ENCODE measurements at places on chromosomes 7 and 10. TPM values are rescaled to one million over a fixed set of nuclear protein-coding genes. Genes with fewer than 3 reads are reported as not detected.
A peak's percentile ranks its signal among the peaks of the same experiment; 100 is the strongest.

The PTN gene
- 23.0 TPM for polyA plus RNA-seq

The TEX36 gene
- not detected for polyA plus RNA-seq

DNA sequence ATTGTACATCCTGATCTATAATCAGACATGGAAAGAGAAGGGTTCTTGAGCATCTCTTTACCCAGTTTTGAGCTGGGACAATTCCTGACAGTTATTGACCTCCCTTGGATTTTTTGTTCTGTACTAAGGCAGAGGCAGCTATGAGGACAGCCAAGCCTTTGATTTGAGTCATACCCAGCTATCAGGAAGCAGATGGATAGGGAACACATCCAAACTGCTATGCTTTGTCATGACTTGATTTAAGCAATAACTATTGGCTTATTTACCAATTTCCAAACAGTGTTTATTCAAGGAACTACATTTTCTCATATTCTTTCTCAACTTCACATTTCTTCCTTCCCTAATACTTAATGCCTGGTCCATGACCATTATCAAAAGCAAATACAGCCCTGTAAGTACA, 396.4 kb upstream of the STEAP1 start:
- DNase-seq: no peak

The VSTM4 gene
- polyA plus RNA-seq: 6.1 TPM

The PWWP2B gene
- polyA plus RNA-seq: 11.9 TPM

The SLC29A4 gene
- 5.3 TPM for polyA plus RNA-seq

DNA sequence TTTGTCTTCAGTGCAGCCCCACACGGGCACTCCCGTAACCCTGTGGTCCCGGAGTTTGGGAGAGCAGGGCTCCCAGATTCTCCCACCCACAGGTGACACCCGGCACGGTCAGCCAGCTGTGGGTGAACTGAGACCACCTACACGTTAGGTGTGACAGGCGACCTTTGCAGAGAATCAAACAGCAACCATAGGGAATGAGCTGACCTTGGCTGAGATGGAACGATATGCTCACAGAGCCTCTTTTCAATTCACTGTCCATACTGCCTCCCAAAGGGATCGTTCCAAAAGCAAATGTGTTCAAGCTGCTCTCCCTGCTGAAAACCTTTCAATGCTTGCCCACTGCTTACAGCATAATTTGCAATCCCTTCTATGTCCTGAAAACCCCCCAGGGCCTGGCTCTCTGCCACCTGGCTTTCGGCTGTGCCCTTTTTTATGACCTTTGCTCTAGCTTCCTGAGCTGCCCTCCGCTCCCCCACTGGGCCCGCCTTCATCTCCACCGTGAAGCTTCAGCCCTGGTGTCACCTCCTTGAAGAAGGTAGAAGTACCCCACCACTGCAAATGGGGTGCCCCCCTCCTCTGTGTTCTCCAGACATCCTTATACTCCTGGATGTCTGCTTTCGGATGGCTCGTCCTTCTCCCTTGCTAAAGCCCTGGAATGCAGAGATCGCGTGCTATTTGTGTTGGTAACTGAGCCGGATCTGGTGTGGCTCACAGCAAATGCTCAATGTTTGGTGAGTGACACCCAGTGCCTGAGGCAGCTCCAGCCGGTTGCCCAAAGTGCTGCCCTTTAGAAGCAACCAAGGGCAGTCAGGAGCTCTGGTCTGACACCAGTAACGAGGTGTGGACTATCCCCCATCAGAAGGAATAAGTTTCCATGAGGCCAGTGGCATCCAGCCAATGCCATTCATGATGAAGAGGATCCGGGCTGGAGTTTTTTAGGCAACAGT, 90.4 kb downstream of the KIAA1549 start:
- no peak for DNase-seq

DNA sequence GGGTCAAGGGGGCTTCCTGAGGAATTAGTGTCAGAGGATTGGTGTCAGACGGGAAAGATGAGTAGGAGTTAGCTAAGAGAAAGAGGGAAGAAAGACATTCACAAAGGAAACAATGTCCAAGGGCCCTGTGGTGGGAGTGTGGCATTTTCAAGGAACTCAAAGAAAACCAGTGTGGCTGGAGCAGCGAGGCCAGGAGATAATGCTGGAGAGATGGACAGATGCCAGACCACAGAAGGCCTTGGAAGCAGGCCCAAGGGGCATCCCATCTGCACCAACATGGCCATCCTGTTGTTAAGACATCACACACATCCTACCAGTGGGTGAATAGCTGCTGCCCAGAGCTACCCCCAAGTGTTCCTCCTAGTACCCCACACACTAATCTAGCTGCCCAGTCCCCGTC, 36.1 kb upstream of the CUL1 start:
- DNase-seq: no peak

The AKR1C8 gene
- not detected for polyA plus RNA-seq

GRCh38 chr10:119545310-119545709, 2.8 kb upstream of the RGS10 start:
- no peak for DNase-seq

DNA sequence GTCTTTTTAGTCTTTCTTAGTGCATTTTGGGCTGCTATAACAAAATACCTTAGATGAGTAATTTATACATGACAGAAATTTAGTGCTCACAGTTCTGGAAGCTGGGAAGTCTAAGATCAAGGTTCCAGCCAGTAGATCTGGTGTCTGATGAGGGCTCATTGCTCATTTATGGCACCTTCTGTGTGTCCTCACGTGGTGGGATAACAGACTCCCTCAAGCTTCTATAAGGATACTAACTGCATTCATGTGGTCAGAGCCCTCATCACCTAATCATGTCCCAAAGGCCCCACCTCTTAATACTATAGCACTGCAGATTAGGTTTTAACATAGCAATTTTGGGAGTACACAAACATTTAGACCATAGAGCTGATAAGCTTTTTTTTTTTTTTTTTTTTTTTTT, 80.4 kb downstream of the ZNRF2 start:
- DNase-seq: no peak

DNA sequence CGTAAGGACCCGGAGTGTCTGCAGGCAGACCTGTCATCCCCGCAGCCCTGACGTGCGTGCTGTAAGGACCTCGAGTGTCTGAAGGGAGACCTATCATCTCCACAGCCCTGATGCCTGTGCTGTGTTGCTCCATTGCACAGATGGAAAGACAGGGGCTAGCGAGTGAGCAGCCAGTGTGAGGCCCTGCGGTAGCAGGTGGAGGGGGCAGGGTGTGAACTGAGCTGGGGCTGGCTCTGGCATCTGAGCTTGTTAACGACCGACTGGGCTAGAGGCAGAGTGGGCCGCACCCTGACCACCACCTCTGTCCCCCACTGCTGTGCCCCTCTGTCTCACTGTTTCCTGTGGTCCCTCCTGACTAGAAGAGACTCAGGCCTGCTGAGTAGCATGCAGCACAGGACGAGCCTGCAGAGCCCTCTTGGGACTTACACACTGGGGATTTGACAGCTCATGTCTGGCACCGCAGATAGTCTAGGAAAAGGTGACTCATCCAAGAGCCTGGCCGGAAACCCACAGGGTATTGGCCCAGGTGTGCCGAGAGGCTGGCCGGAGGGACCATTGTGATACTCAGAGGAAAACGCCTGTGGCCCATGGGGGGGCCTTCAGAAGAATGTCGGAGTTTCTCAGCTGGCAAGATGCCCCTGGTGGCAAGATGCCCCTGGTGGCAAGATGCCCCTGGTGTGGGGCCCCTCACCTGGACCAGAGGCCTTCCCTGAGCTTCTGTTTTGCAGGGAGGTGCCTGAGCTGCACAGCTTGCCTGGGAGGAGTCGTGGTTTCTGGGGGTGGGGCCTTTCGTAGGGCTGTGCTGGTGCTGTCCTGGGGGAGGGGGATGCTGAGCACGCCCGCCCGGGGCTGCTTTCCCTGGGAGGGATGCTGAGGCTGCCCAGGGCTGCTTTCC, 34.3 kb downstream of the INPP5A start:
- peak; percentile 64 for DNase-seq

The SHTN1 gene
- polyA plus RNA-seq: 3.0 TPM

The OR6V1 gene
- polyA plus RNA-seq: not detected

GRCh38 chr7:95476072-95476847, 9.5 kb upstream of the ASB4 start:
- no peak for DNase-seq

The ACTR3C gene
- 3.5 TPM for polyA plus RNA-seq

The LBX1 gene
- polyA plus RNA-seq: not detected

- DNase-seq: no peak
Measured at GRCh38 chr10:86447432-86447831, 74.2 kb downstream of the WAPL start.

- DNase-seq: peak; percentile 71
Measured at GRCh38 chr10:89347701-89348457, 20.1 kb downstream of the IFIT3 start.

DNA sequence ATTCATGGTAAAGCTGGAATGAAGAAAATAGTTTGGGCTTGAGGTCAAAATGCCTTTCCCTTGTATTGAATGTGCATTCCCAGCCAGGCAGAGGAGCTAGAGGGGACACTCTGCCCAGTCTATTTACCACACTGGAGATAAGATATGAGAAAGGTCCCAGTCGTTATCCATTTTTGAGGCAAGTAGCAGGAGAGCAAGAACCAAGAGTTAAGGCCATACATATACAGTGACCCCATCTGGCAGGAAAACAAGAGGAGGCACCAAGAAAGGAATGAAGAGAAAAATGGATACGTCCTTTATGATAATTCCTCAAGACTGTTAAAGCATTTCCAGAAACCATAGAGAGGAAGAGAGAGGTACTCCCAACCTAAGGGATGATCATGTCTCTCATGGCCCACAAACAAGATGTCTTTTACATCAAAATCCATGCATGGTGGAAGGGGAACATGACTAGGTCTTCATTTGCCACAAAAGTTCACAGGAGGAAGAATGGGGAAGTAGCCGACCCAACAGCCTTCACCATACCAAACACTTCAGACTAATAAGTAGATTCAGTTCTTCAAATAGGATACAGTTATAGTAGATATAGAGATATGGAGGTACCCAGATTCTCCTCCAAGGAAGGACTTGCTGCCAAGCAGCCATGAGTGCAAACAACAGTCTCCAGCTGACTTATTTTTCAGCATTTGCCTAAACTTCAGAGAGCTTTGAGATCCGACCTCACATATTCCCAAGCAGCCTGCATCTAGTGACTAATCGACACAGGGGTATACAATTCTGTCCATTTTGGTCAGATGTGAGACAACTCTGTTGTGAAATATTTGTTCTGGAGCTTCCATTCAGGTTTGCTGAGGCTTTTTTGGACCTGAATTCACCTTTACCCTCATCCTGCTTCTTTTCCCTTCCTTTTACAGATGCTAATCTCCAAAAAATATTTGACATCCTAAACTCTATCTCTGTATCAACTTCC, 61.1 kb upstream of the CCDC71L start:
- DNase-seq: no peak

The ANKRD61 gene
- 0.13 TPM for polyA plus RNA-seq

DNA sequence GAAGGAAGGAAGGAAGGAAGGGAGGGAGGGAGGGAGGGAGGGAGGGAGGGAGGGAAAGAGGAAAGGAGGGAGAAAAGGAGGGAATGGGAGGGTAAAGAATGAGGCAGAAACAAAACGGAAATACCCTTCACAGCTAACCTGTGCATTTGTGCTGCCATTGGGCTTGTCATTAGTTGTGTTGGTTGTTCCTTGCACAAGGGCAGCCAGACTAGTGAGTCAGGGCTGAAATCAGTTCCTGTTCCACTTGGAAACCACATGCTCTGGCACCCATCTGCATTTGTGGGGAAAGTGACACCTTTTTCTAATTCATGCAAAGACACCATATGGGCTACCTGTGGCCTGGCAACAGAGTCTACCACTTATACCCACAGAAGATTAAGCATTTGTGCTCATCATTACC, 1004.0 kb upstream of the C7orf33 start:
- DNase-seq: no peak

DNA sequence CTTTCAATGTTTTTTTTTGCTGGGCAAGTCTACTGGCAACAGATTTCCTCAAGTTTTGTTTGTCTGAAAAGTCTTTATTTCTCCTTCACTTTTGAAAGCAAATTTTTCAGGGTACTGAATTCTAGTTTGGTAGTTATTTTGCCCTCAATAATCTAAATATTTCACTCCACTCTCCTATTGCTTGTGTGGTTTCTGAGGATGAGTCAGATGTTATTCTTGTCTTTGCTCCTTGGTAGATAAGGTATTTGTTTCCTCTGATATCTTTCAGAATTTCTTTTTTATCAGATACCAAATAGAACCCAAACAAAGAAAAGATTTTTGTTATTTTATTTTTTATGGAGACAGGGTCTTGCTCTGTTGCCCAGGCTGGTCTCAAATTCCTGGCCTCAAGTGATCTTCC, 99.2 kb upstream of the MALRD1 start:
- no peak for DNase-seq

GRCh38 chr10:114412907-114413797, 8.8 kb upstream of the AFAP1L2 start:
- peak; percentile 59 for DNase-seq

DNA sequence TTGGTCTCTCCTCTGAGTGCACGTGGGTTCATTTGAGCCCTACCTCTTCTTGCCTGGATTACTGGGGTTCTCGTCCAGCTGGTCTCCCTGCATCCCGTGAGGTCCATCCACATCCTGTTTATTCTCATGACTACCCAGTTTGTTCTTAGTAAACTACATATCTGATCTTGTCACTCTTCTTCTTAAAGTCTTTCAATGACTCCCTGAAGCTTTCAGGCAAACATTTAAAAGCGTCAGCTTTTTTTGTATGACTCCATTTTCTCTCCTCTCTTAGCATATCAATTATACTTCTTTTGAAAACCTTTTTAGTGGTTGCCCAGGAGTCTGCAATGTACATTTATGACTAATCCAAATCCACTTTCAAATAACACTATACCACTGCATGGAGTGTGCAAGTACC, 7.5 kb downstream of the SFXN2 start:
- DNase-seq: no peak

The NKX2-3 gene
- polyA plus RNA-seq: not detected

DNA sequence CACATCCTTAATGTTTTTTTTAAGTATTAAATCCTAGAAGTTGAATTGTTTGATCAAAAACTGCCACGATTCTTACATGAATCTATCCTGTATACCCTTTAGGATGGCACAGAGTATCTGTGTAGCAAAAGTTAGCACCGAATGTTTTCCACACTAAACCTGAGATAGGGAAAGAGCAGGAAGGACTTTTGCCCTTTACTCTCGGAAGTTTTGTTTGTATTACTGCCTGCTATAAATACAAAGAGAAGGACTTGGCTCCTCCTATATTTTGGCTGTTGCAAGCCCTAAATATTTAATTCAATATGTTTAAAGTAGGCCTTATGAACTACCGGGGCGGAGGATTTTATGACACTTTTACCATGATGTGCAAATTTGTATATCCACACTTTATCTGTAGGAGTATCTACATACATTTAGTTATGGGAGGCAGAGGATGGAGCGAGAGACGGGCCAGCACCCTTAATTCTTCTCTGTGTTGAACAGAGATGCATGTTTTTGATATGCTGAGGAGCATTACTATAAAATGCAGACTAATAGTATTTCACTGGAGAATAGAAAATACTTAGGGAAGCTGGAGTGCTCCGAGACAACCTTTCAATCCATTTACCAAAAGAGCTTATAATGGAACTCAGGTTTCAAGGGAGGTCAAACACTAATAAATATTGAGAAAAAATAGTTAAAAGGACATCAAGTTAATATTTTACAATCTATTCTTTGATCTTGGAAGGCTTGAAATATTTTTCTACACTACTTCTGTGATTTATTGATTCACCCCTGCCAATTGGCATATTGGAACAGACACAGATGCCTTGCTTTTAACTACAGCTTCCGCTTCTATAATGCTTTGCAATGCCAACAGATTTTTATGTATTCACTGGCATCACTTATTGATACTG, 97.4 kb downstream of the CHN2 start:
- DNase-seq: no peak
